ENCODE measurements at places on chromosomes 4 and X.
A peak's percentile ranks its signal among the peaks of the same experiment; 100 is the strongest.

GRCh38 chr4:128525387-128525786 is 237.8 kb upstream of the PGRMC2 start:
- no peak for DNase-seq

GRCh38 chrX:155246748-155247147 is 17.5 kb downstream of the RAB39B start:
- no peak for DNase-seq

- no peak for DNase-seq
Observed at GRCh38 chr4:141391293-141391692, 170.6 kb downstream of the ZNF330 start.

DNA sequence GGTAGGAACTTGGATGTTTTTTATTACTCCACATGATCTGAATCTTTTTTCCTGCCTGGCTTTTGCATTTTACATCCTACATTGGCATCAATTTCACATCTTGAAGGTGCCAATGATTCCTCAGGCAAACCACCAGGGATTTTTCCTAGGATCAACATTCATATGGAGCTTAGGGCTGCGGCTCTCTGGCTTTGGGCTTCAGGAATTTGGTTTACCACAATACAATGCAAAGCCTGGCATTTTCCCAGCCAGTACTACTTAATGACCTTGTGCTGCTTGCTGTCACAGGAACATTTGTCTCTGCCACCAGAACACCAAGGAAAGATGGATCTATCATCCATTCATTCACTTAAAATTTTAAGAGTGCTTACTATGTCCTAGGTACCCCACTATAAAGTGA is 180.7 kb downstream of the PDGFC start:
- no peak for DNase-seq

GRCh38 chr4:161696944-161697343 is 466.9 kb downstream of the FSTL5 start:
- DNase-seq: no peak

DNA sequence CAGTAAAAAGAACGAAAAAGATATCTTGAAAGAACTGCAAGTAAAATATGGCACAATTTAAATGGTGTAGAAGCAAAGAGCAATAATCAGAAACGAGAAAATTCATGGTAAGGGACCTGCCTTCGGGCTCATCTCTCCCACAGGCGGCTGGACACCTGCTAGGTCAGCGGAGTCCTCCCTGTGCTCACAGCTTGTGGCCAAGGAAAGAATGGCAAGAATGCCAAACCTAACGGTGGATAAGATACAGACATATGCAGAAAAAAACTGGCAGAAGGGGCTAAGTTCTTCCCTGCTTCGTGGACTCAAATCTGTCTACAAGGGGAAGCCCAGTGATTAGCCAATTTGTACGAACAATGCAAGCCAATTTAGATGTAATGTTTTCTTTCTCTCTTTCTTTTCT is 152.1 kb upstream of the VCX start:
- DNase-seq: no peak

GRCh38 chrX:112851806-112852205 is 11.2 kb upstream of the AMOT start:
- DNase-seq: peak; percentile 31

DNA sequence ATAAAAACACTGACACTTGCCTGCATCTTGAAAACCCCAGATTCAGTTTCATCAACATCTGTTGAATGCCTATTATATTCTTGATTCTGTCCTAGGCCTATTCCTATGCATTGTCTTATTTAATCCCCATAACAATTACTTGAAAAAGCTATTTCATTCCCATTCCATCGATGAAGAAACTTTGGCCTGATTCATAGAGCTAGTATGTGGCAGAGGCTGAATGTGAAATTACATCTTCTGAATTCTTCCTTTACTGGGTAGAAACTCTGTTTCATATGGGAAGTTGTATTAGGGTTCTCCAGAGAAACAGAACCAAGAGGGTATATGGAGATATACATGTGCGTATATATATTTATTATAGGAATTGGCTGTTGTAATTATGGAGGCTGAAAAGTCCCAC is 35.0 kb upstream of the SLC4A4 start:
- no peak for DNase-seq

DNA sequence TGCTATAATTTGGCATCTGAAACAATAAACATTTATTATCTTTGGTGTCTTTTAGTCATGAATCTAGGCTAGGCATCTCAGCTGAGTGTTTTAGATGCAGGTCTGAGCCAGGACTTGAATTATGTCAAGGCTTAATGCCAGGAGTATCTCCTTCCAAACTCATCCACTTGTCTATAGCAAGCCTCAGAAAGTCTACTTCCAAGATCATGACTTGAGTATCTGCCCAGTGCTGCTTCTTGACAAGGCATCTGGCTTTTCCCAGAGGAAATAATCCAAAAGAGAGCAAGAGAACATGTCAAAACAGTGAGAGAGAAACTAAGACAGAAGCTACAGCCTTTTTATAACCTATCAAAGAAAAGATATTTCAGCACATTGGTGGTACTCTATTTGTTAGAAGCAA is 1052.1 kb upstream of the PCDH10 start:
- no peak for DNase-seq

DNA sequence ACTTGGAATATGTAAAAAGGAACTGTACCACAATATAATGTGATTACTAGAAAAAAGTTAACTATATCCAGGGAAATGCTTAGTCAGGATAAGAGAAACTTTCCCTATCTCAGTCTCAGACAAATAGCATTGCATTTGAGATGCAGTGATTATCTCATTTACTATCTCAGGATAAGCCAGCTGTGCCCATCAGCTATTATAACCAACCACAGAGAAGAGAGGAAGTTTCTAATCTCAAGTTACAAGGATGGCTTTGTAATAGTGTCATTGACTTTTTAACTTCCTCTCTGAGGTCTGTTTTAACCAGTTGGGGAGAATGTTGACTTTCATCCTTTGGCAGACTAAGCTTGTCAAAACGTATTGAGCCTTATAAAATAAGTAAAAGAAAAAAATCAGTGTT is 56.5 kb downstream of the SNX25 start:
- DNase-seq: no peak

GRCh38 chr4:55321707-55322264 is 24.3 kb upstream of the SRD5A3 start:
- no peak for DNase-seq

- no peak for DNase-seq
Observed at GRCh38 chrX:152865232-152865920, 32.5 kb upstream of the ZNF185 start.

DNA sequence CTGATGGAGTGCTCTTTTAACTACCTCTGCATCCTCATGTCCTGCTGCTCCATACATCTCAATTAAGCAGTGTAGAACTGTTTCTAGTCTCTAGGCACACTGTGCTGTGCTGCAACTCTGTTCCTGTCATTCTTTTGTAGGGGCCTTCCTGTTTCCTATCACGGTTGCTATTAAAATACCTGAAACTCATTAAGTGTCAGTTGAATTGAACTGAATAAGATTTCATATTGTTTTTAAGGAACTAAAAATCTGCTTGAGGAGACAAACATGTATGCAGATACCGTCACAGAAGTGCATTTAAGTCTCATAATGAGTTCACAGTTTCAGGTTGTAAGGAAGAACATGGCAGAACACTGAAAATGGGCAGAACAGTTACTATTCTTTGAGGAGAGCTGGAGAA is 170.1 kb downstream of the LARP7 start:
- no peak for DNase-seq

GRCh38 chr4:18508786-18509185 is 487.2 kb upstream of the LCORL start:
- DNase-seq: no peak

- DNase-seq: no peak
Observed at GRCh38 chr4:155038459-155038858, 170.0 kb upstream of the NPY2R start.

DNA sequence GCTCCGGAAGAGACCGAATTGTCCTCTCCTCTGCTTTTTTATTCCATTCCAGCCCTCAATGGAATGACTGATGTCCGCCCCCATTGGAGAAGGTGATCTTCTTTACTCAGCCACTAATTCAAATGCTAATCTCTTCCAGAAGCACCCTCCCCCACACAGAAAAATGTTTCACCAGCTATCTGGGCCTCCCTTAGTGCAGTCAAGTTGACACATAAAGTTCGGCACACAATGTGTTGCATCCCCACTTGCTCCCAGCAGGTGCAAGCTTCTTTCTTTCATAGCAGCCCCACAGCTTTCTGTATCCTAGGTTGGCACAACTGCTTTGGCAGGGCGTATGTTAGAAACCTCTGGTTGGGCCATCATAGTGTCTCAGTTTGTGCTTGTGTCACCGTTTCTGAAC is 73.3 kb upstream of the TLR3 start:
- no peak for DNase-seq

GRCh38 chr4:153890761-153891160 is 101.9 kb upstream of the SFRP2 start:
- DNase-seq: no peak

- no peak for DNase-seq
Observed at GRCh38 chr4:10998846-10999245, 314.3 kb upstream of the CLNK start.

GRCh38 chrX:133473451-133473850 is 58.2 kb upstream of the GPC4 start:
- no peak for DNase-seq

GRCh38 chr4:95092766-95093165 is 335.0 kb downstream of the BMPR1B start:
- no peak for DNase-seq

DNA sequence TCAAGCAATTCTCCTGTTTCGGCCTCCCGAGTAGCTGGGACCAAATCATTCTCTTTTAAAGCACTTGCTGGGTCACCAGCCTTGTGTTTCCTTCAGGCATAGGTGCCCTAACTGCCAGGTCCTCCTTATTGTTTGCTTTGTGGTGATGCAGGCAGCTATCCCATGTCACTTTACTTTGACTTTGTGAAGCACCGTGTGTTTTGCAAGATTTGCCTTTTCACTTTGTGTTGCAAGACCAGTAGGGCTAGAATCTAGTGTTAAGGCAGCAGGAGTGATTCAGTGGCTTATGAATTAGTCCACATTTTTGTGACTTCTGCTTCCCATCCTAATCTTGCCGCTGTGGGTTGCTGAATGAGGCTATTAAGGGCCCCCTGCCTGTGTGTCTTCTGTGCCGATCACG is 20.2 kb downstream of the SYAP1 start:
- DNase-seq: no peak

DNA sequence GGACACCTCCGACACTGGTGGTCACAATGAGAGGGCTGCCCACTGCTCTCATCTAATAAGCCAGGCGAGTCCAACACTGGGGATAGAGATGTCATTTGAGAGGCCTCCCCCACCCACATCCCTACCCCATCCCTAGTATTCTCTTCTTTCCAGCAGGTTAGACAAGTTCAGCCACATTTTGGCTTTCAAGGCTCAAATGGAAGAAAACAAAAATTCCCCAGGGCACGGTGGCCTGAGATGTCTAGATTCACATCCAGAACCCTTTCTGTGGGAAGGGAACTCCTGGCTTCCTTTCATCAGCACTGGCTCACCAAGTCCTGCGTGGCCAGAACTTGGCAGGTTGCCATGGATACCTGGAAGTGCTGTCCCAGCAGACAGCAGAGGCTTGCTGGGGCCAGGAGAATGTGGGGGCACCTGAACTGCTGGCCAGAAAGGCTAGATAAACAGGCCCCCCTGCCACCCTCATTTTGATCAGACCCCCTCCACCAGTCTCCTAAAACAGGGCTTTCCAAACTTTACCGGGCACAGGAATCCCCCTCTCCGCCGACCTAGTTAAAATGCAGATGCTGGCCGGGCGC is 1.3 kb upstream of the NYX start:
- no peak for DNase-seq

- DNase-seq: no peak
Observed at GRCh38 chr4:77010841-77011354, 61.3 kb downstream of the SEPTIN11 start.

DNA sequence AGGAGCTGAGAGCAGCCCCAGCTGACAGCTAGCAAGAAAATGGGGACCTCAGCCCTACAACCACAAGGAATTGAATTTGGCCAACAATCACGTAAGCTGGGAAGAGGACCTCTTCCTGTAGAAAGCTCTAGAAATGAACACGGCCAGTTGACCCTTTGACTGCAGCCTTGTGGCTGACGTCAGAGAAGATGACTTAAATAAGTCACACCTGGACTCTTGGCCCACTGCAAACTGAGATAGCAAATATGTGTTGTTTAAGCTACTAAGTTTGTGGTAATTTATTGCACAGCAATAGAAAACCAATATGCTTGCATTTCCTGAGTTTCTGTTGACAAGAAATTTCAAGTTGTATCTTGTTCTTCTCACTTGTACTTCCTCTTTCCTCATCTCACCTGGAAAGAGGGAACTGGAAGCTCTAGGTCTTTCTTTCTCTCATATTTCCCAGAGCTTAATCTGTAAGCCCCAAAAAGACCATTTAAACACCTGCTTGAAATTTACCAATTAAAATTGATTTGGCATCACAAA is 18.8 kb downstream of the PRKG2 start:
- no peak for DNase-seq

- no peak for DNase-seq
Observed at GRCh38 chrX:16559206-16559619, 90.7 kb upstream of the S100G start.

- no peak for DNase-seq
Observed at GRCh38 chr4:148540622-148541326, 98.6 kb upstream of the NR3C2 start.

- DNase-seq: no peak
Observed at GRCh38 chr4:16079046-16079445, 4.8 kb downstream of the PROM1 start.

- no peak for DNase-seq
Observed at GRCh38 chr4:106530821-106531220, 162.2 kb upstream of the GIMD1 start.

- no peak for DNase-seq
Observed at GRCh38 chr4:185867770-185868169, 55.8 kb upstream of the SORBS2 start.

- DNase-seq: no peak
Observed at GRCh38 chr4:121464854-121465253, 84.0 kb upstream of the QRFPR start.

DNA sequence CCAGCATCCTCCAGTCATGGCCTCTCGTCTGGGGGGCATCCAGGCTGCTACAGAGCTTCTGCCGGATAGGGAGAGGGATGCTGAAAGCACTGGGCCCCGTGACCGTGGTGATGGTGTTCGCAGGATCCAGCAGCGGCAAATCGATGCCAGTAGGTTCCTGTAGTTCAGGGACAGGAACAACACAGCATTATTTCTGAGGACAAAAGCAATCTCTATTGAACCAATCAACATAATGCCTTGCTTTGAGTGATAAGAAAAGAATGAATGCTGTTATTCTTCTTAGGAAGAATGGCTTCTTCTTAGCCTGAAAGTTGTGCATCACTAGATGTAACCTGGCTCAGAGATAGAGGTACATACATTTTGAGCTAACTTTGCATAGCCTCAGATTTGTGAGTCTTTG is 378.6 kb downstream of the UNC5C start:
- DNase-seq: no peak

- DNase-seq: no peak
Observed at GRCh38 chr4:5719350-5720055, 8.5 kb downstream of the EVC start.

DNA sequence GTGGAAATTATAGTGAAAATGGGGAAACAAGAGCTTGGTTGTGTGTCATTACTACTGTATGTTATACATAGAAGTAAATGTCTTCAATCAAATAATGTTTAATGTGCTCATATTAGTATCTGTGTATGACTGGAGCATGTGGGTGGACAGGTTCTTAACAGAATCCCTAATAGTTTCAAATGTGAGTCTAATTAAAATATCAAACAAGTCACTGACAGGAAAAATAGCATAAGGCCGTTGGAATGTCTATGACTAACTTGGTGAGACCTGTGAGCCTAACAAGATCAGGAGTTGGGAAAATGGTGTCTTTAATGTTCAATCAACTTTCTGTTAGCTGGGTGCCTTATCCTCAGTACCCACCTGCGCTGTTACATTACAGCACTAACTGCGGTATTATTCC is 6.2 kb upstream of the CXCL3 start:
- no peak for DNase-seq

Measured in NK-92 treated with Interleukin-12 subunit alpha and Interleukin-12 subunit beta, amount 100 ng/mL, for 24 hours (cell line).